ENCODE measurements at places on chromosomes 7 and 10.

DNA sequence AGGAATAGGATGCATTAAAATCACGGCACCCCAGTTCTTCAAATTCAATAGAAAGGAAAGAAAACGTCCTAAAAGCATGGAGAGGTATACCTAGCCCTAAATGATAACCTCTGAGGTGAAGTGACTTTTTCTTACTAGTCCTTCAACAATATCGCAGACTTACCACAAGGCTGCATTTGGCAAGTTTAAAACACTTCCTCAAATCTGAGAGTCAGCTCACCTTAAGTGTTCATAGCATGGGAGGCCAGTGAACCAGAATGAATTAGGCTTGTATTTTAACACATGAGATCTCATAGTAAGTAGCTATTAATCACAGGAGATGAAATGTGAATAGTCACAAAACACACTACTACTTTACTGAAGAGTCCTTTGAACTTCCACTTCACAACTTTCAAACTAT, 124.2 kb downstream of the RNF32 start:
- DNase-seq, result no peak

- no peak for DNase-seq
Observed at GRCh38 chr10:44972874-44973306, 5.7 kb downstream of the DEPP1 start.

DNA sequence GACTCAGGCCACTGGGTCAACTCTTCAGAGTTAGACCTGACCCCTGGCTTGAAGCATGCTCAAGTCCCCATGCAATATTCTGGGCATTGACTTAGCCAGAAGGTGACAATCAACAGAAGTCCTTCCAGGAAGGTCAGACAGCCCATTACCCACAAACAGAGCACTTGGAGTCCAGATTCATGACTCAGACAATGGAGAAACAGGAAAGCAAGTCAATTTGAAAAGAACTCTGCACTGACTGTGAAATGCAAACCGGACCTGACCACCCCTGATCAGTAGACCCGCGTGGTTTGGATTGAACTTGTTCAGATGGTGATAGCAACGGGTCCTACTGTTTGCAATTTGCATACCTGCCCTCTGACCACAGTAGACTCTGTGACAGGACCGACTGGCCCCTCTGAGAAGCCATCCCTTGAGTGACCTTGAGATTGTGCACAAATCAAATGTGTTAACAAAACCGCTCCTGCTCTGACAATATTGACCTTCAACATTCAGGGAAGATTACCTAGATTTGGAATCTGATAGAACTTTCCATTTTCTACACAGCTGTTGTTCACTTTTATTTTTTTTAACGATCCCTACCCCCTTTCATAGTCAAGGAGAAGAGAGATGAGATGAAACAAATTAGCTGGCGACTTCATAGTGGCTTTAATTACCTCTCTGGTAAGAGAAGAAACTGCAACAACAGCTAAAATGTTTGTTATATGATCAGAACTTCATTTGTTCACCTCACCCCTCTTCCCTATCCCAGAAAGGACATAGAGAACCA, 138.7 kb downstream of the NRP1 start:
- no peak for DNase-seq

DNA sequence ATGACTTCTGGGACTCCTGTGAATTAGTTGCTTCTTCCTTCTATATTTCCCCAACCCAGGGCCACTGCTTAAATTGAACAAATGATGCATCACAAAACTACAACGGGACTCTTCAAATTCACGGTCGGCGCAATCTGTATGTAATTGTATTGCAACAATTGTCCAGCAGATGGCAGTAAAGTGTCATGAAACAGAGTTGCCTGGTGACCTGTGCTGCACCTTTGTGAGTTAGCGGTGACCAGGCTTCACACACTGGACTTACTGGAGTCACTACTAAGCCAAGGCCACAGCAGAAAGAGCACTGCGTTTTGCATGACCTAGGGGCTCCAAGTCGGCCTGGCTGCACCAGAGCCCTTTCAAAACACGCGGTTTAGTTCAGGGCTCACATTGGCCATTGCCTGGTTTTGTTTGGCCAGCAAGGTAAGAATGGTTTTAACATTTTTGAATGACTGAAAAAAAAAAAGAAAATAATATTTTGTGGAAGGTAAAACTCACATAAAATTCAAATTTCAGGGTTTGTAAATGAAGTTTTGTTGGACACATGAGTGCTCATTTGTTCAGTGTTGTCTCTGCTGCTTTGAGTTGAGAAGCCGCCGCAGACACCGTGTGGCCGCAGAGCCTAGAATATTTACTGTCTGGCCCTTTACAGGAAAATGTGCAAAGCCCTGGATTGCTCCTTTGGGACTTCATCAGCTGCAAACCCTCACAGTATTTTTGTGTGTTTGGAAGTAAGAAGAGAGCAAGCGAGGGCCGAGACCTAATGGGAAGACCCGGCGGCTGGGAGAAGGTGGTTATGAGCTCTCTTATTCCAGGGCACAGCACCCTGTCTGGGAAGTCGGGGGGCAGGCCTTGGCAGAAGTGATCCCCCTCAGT, 23.2 kb upstream of the ZNF32 start:
- DNase-seq, result no peak

DNA sequence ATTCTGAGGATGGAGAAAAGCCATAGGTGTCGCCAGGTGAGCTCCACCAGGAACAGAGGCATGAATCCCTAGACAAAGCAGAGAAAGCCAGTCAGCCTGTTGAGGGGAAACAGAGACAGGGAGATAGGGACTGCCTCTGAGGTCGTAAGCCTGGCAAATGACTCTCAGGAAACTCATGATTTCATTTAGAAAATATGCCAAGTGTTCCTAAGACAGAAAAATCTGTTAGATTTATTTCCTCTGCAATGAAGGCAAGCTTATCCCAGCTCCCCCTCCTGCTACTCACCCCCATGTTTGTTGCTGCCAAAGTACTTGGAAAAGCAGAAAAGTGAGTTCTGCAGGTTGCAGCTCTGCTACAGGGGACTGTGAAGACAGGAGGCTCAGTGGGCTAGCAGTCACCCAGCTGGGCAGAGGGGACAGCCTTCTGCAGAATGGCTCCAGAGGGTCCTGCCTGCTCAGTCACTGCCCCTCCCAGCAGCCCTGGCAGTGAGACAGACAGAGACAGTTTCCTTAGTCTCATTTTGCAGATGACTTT, 184.3 kb downstream of the ADRA2A start:
- DNase-seq, result no peak

DNA sequence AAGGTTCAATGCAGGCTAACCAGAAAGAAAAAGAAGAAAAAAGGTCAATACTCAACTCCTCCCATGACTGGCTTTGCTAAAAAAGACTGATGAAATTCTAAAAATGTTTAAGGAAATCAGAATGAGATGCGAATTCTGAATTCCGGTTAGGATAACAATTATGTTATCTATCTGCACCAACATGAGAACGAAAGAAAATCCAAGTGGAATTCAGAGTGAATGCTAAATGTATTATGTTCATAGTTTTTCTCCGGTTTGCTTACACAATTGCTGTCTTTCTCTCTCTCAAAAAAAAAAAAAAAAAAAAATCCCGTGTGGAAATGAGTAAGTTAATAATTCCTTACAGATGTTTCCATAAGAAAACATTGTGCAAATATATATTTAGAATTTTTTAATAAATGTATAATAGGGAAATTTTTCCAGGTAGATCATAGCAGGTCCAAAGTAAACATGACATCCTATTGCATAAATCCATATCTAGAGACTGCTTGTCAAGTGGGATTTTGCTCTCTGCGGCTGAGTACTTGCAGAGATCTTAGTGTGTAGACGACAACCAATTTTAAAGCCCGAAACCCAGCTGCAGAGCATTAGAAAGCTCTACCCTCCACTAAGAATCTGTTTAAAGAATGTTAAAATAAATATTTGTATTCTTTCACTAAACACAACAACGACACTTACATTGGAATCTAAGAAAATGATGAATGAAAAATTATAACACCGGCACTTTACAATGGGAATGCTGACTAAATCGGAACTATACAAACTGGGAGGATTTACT, 104.0 kb downstream of the JAZF1 start:
- DNase-seq, result no peak

DNA sequence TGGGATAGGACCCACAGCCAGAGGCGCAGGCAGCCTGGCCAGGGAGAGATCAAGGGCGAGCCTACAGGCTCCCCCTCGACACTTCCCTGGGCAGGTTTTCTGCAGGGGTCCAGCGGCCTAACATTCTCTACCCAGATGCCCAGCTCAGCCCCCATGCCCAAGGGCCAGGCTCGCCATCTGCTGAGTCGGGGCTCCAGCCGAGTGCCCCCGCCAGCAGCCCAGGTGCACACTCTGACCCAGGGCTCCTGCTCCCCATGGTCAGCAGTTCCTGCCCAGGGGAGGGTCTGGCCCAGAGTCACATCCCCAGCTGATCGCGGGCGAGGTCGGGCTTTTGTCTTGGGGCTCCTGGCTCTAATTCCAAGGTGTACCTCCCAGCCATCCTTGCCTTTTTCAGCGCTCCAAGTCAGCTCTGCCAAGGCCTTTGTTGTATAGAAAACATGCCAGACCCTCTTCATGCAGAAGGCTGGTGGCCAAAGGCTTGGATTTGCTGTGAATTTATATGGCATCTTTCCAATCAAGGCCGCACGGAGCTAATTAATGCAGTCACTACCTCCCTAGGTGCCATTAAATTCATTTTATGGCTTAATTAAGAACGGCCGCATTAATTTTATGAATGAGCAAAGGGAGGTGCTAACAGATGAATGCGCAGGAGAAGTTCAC, 120.6 kb downstream of the LRRC18 start:
- no peak for DNase-seq

DNA sequence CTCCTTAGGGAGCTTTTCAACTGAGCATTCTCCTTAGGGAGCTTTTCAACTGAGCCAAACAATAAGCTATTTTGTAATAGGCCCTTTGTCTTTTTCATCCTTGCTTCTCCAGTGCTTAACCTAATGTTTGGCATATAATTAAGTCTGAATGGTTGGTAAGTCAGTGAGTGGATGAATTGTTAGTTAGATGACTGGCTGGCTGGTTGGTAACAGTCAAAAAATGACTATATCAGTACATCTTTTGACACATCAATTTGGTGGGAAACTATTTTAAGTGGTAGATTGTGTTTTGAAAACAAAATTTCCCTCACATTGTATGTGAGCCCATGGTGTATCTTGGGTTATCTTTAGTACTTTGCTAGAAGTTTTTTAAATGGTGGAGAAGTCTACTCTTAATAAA, 16.4 kb downstream of the ING3 start:
- no peak for DNase-seq

GRCh38 chr10:76281659-76282058, 850.2 kb downstream of the LRMDA start:
- DNase-seq, result no peak

GRCh38 chr7:141073641-141074161, at the start of gene TMEM178B:
TSS of gene TMEM178B (plus strand) at chr7:141074064.
- DNase-seq, result no peak

GRCh38 chr10:117514971-117515370, 27.6 kb upstream of the EMX2 start:
- no peak for DNase-seq

DNA sequence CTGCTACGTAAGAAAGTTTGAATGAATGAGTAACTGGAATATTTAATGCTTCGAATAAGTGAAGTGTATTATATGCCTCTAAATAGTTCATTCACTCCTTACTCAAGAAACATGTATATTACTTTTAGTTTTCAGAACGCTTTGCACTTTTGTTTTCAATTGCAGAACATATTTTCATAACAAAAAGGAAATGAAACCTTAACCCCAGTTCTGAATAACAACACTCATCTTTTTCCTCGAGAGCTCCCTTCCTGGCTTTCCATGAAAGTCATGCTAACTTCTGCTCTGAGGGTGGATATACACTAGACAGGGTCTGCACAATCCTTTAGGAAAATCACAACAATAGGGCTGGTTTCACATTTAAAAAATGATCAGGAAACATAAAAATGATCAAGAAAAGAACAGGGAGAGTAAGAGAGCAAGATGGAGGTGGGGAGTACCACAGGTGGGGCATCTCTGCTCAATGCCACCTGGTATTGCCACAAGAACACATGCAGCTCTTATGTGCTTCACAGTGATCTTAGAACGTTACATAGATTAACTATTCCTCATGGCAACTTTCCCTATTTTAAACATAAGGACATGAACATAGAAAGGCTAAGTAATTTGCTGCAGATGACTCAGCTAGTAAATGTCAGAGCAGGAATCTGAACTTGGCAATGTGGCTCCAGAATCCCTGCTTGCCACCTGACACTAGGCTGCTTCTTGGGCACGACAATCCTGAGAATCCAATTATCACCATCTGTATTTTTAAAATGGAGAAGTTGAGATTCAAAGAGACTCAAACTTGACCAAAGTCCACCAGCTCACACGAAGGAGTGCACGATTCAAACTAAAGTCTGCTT, 219.5 kb upstream of the AOAH start:
- DNase-seq, result no peak

GRCh38 chr10:23826421-23826820, 382.5 kb upstream of the KIAA1217 start:
- DNase-seq, result peak; percentile 16

DNA sequence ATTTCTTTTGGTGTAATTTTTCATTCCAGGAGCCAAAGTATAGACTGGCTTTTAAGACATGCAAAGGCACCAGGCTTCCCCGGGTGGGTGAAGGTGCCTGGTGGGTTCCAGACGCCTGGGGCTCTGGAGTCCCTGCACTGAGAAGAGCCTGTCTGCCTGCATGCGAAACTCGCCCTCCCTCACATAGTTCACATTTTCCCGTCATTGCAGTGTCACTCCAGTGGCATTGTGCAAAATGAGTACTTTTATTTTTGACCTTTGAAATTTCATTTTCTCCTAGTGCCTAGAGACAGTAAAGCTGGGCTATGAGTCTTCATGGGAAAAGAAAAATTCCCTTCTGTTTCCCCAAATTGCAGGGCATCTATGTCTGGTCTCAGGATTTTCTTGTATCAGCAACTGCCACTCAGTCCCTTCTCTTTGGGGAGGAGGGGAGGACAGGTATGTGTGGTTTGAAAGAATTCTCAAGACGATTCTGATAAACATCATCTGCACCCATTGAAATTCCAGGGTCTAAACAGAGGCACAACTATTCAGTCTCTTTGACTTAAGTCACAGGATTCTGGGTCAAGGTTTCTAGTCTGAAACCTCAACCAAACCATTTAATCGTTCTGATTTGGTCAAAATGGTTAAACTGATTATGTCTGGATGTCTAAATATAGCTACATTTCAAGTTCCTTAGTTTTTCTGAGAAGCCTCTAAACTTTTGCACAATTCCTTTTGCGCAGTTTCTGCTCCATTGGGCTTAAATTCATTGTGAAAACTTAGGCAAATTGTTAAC, 107.8 kb downstream of the CYP26A1 start:
- DNase-seq, result no peak

DNA sequence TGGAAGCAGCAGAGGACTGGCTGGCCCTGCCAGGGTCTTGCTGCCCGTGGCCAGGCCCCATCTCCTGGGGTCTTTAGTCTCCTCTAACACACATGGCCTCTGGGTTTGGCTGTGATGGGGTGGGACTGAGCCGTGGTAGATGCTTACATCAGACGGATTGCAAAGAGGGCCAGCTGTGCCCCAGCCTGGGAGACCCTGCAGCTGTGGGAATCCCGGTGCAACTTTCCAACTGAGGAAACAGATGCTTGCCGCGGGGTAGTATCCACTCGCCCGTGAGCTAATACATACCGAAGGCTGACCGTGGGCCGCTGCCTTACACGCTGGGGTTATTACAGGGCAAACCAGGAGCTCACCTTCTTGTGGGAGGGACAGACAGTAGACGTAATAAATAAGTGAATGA, 24.1 kb upstream of the SH2B2 start:
- no peak for DNase-seq

GRCh38 chr7:1709281-1709680, 39.2 kb downstream of the ELFN1 start:
- no peak for DNase-seq

Measured in kidney epithelial cell (primary cell).